ENCODE measurements at places on chromosomes 6 and 20. TPM values are rescaled to one million over a fixed set of nuclear protein-coding genes. Genes with fewer than 3 reads are reported as not detected.

The GTSF1L gene
- total RNA-seq = not detected

The TFAP2A gene
- total RNA-seq = 0.44 TPM

The KHDC1L gene
- not detected for total RNA-seq

The MCCD1 gene
- not detected for total RNA-seq

DNA sequence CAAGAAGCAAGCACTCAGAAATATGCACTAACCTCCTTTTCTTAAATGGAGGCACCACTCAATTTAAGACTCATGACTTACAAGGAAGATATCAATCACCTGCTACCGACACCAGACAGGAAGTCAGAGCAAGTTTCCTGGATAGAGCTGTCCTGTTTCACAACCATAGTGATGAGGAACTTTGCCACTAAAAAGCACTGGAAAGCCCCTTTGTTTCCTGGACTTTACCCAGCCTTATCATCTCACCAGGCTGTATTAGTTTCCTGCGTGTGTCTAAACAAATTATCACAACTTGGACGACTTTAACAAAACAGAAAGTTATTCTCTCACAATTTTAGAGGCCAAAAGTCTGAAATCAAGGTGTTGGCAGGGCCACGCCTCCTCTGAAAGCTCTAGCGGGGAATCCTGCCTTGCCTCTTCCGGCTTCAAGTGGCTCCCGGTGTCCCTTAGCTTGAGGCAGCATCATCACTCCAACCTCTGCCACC lies 253.8 kb upstream of the STXBP5 start:
- no peak for DNase-seq

- DNase-seq = no peak
These were observed 100.5 kb downstream of the KIF13A start for GRCh38 chr6:17886891-17887290.

GRCh38 chr20:57408131-57408530 lies 16.9 kb downstream of the RBM38 start:
- no peak for DNase-seq

DNA sequence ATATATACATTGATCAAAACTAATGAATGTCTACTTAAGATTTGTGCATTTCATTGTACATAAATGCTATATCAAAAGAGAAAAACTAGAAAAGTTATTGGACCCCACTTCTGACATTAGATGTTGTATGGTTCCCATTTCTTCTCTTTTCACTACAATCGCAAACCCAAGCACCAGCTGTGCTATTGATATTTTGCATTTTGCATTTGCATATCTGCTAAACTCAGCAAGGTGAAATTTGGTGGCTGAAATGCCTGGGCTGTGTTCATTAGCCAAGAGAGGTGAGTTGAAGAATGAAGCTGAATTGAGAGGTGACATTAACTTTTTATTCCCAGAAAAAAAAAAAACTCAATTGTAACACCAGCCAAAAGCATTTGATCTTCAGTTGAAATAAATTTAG lies 232.1 kb upstream of the TENT5A start:
- no peak for DNase-seq

GRCh38 chr6:96301023-96301422 lies 220.6 kb upstream of the UFL1 start:
- DNase-seq = no peak

DNA sequence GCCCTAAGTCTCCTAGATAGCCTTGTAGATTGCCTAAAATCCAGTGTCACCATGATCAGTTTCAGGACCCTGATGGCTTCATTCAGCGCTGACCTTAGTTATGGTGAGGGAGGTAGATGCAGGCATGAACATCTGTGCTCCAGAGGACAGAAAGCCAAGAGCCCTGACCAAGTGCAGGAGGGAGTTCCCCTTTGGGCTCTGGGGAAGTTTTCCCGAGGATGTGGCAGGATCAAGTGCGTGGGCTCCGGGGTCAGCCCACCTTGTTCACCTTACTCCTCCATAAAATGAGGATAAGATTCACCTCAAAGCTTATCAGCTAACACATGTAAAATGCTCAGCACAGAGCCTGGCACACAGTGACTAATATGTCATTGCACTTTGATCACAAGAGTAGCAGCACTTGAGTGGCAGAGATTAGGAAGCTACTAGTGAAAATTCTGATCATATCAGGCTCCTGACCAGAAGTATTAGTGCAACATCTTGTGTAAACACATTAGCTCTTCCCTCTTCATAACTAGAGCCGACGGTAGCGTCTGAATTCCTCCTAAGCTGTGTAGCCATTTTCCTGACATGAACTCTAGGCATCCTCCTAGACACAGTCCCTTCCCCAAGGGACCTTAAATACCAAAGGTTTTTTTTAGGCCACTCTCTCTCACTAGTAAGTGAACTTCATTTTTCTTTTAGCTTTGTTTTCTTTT lies 125.2 kb downstream of the SULF2 start:
- DNase-seq = no peak

Measured in left cardiac atrium (tissue), 4 donors.